Heart right ventricle (tissue), 16 donors: ENCODE measurements at places on chromosomes 11 and 22. TPM values are rescaled to one million over a fixed set of nuclear protein-coding genes. Genes with fewer than 3 reads are reported as not detected.

APOL4 gene
- total RNA-seq: 13.0 TPM

JAML gene
- total RNA-seq: 1.6 TPM

SYT7 gene
- total RNA-seq: 12.1 TPM

RPL27A gene
- total RNA-seq: 474 TPM

- no peaks in the 10 kb centered on the region for H3K27me3 ChIP-seq
- H3K27ac ChIP-seq: no peak overlapping the region
- no peaks in the 10 kb centered on the region for H3K4me1 ChIP-seq
- no peak overlapping the region for H3K4me3 ChIP-seq
- DNase-seq: no peak
These were observed 32.5 kb downstream of the NOX4 start for GRCh38 chr11:89458716-89459115.

DNA sequence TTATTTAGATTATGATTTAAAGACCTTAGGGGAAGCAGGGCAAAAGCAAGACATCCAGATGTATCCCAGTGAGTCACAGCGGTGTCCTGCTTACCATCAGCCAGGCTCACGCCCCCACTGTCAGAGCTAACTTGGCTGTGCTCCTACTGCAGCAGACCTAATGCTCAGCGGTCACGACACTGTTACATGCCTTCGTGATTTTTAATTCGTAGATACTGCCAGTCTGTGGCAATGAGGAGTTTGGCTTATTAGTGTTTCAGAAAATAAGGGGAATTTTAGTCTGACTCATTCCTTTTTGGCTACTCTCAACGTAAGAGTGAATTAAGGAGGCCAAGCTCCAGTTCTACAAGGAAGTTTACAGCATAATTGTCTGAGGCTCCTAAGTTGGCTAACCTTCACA lies 22.7 kb downstream of the EFCAB6 start:
- H3K27me3 ChIP-seq: no peaks in the 10 kb centered on the region
- H3K36me3 ChIP-seq: no peaks in the 10 kb centered on the region
- peak; percentile 23 for DNase-seq
- H3K27ac ChIP-seq: no peak overlapping the region
- H3K4me1 ChIP-seq: no peaks in the 10 kb centered on the region
- no peak overlapping the region for H3K4me3 ChIP-seq

GRCh38 chr22:46971099-46971763 lies 208.8 kb downstream of the TBC1D22A start:
- H3K27me3 ChIP-seq: no peaks in the 10 kb centered on the region
- H3K27ac ChIP-seq: peak overlapping the region; percentile 73
- DNase-seq: peak; percentile 56
- no peak overlapping the region for H3K4me3 ChIP-seq
- peaks cover 34% of the 10 kb centered on the region for H3K4me1 ChIP-seq

DNA sequence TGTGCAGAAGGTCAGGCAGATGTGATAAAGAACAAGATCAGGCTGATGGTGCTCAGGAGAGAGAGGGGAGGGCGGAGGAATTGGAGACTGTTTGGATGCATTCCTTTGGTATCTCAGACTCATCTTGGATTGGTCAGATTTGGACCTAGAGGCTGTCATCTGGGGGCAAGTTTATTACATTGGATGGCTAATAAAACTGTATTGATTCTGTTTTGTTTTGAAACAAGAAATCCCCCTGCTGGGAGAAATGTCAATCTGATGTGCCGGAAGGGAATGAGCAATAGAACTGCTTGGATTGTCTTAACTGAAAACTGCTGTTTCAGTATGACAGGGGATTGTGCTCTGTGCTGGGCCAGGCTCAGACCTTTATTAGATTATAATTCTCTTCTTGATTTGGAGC lies 25.5 kb upstream of the CCDC90B start:
- H3K36me3 ChIP-seq: no peaks in the 10 kb centered on the region
- no peak overlapping the region for H3K4me3 ChIP-seq
- no peak for DNase-seq
- H3K27me3 ChIP-seq: no peaks in the 10 kb centered on the region
- no peaks in the 10 kb centered on the region for H3K4me1 ChIP-seq
